Uterus (tissue), 4 donors: ENCODE measurements at places on chromosomes 3 and 15. TPM values are rescaled to one million over a fixed set of nuclear protein-coding genes. Genes with fewer than 3 reads are reported as not detected.

- H3K27me3 ChIP-seq = no peaks in the 10 kb centered on the region
- H3K36me3 ChIP-seq = no peaks in the 10 kb centered on the region
- DNase-seq = no peak
- no peak overlapping the region for H3K27ac ChIP-seq
Observed at GRCh38 chr3:59234884-59235633, 185.2 kb upstream of the CFAP20DC start.

LIPC gene
- not detected for total RNA-seq

DNA sequence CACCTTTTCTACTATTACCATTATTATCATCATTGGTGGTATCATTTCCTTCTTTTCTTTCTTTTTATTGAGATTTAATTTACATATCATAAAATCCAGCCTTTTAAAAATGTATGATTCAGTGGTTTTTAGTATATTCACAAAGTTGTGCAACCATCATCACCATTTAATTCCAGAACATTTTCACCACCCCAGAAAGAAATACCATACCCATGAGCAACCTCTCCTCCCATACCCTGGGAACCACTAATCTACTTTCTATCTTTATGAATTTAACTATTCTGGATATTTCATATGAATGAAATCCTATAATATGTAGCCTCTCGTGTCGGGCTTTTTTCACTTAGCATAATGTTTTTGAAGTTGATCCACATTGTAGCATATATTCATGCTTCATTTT lies 29.1 kb downstream of the AAGAB start:
- no peaks in the 10 kb centered on the region for H3K36me3 ChIP-seq
- no peaks in the 10 kb centered on the region for H3K4me1 ChIP-seq
- no peak overlapping the region for H3K27ac ChIP-seq
- DNase-seq = no peak
- H3K27me3 ChIP-seq = no peaks in the 10 kb centered on the region

DNA sequence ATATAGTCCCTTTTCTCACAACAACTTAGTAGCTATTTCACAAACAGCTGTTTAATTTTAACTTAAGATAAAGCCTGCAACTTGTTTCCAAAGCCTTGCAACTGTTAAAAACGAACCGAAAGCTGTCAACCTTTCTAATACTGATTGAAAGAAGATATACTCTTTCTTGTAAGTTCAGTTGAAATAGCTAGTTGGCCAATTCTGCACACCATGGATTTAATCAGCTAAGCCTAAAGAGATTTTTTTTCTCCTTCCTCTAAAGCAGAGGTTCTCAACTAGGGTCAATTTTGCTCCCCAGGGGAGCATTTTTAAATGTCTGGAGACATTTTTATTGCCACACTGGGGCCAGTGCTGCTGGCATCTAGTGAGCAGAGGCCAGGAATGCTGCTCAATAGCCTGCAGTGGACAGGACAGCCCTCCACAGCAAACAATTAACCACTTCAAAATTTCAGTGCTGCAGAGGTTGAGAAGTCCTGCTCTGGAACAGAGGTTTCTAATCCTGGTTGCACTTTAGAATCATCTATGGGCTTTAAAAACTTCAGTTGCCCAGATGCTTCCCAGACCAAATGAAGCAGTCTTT lies 26.2 kb downstream of the MINDY4B start:
- H3K36me3 ChIP-seq = no peaks in the 10 kb centered on the region
- no peaks in the 10 kb centered on the region for H3K4me1 ChIP-seq
- H3K27ac ChIP-seq = no peak overlapping the region
- DNase-seq = no peak

GP9 gene
- not detected for total RNA-seq

CLDN16 gene
- total RNA-seq = 0.58 TPM

CPNE9 gene
- total RNA-seq = not detected

DNA sequence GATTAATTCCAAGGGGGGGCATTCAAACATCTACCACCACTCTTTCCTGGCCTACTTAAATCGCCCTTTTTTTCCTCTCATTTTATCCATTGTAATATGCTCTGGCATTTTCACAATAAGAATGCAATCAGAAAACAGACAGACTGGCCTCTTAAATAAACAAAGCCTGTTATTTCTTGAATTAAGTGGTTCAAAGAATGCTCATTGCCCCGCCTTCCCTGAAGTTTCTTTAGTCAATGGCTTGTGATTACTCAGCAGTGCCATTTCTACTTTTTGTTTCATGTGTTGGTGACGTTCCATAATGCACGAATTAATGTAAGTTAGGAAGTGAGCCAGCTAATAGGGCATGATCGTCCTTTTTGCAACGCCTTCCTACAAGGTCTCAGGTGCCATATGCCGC lies 68.0 kb downstream of the FBN1 start:
- no peak for DNase-seq
- no peaks in the 10 kb centered on the region for H3K27me3 ChIP-seq
- H3K36me3 ChIP-seq = no peaks in the 10 kb centered on the region

- DNase-seq = no peak
- no peak overlapping the region for H3K27ac ChIP-seq
Observed at GRCh38 chr15:43237842-43238470, 17.1 kb upstream of the EPB42 start.

- H3K4me1 ChIP-seq = no peaks in the 10 kb centered on the region
- H3K27me3 ChIP-seq = no peaks in the 10 kb centered on the region
- DNase-seq = no peak
- H3K4me3 ChIP-seq = no peak overlapping the region
- H3K27ac ChIP-seq = no peak overlapping the region
- H3K36me3 ChIP-seq = no peaks in the 10 kb centered on the region
Observed at GRCh38 chr3:134970895-134971294, 175.8 kb downstream of the EPHB1 start.

IGF2BP2 gene
- 11.5 TPM for total RNA-seq

DNA sequence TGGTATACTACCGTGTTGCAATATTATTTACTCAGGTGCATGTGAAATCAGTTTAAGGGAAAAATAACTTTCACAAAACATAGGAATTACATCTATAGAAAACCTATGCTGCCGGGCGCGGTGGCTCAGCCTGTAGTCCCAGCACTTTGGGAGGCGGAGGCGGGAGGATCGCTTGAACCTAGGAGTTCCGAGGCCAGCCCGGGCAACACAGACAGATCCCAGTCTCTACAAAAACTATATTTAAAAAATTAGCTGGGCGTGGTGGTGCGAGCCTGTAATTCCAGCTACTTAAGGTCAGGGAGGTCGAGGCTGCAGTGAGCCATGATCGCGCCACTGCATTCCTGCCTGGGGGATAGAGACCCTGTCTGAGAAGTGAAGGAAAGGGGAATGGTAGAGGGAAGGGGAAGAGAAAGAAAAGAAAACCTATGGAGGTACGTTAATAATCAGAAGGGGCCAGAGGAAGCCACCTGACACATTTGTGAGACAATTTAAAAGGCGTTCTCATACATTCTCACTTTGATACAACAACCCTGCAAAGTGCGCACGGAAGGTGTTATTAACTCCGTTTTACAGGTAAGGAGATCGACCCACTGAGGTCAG lies 456 bp upstream of the TMEM62 start:
- DNase-seq = no peak
- no peaks in the 10 kb centered on the region for H3K4me1 ChIP-seq
- no peaks in the 10 kb centered on the region for H3K36me3 ChIP-seq
- peak overlapping the region; percentile 63 for H3K4me3 ChIP-seq
- H3K27ac ChIP-seq = peak overlapping the region; percentile 84
- H3K27me3 ChIP-seq = no peaks in the 10 kb centered on the region

DNA sequence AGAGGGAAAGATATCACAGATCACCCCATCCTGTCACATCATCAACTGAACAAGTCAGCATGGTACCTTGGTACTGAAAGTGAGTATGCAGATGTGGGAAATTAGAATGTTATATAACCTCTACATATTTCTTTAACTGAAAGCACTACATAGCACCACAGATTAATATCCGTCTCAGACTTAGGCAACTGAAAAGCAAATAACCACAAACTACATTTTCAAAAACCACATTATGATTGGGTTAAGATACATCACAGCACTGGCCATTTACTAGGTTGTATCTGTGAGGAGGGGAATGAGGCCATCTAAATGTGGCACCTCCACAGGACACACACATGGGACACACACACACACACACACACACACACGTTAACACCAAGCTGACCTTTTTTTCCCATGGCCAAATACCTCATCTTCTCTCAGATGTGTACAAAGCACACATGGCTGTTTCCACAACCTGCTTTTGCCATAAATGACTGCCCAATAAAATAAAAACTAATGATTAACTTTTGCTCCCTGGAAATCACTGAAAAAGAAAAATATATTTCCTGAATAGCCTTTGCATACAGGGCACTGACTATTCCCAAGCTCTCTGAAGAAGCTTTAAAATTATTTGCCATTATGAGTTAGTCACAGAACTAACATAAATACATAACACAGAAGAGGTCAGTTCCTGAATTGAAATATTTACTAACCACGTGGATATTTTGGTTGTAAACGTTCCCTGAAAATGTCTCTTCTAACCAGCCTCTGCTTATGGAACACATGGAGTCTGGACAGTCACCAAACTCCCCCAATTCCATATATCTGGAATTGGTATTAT lies 60.1 kb downstream of the SUMF1 start:
- no peak overlapping the region for H3K4me3 ChIP-seq
- no peaks in the 10 kb centered on the region for H3K27me3 ChIP-seq
- no peaks in the 10 kb centered on the region for H3K36me3 ChIP-seq
- H3K4me1 ChIP-seq = no peaks in the 10 kb centered on the region
- no peak overlapping the region for H3K27ac ChIP-seq

- H3K27me3 ChIP-seq = no peaks in the 10 kb centered on the region
- H3K4me3 ChIP-seq = no peak overlapping the region
- H3K27ac ChIP-seq = no peak overlapping the region
- no peaks in the 10 kb centered on the region for H3K36me3 ChIP-seq
Observed at GRCh38 chr3:195407531-195408409, 35.0 kb downstream of the ACAP2 start.

DNA sequence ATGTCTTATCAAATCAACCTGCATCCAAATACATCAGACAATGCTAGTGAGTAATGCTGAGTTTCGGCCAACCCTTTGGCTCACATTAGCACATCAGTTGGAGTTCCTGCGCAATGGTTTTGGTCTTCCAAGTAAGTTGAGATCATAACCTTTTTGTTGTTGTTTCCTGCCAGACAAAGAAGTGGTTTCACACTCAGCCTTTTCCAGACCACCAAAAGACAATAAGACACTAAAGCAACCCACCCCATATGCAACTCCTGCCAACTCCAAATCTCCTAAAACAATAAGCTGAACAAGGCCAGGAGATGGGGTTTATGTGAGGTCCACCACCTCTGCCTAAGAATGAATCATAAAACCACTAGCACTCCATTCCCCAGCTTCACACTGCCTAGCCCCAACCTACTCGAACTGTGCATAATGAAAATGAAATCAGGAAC lies 177.0 kb downstream of the ERC2 start:
- no peak overlapping the region for H3K4me3 ChIP-seq
- no peak for DNase-seq
- no peaks in the 10 kb centered on the region for H3K4me1 ChIP-seq
- H3K27ac ChIP-seq = no peak overlapping the region
- H3K27me3 ChIP-seq = no peaks in the 10 kb centered on the region
- no peaks in the 10 kb centered on the region for H3K36me3 ChIP-seq

DNA sequence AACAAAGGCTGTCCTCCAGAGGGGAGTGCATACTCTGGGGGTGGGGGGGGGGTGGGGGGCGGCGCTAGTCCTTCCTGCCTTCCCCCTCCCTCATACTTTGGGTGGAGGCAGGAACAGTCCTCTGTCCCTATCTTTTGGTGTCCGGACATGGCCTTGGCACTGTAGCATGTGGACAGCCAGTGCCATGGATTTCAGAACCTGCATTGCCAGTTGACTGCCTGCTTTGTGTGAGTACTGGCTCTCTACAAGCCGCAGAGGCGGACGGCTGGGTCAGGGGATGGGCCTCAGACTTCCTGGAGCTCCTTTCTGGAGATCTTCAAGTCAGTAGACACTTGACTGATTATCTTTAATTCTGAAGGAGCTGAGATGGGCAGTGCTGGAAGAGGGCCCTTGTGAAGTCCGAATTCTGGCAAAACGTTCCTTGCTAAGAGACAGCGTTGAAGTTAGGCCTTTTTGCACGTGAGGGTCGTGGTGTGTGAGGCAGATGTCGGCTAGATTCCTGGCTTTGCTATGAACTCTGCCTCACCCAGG lies 2.5 kb downstream of the CLDN11 start:
- peaks cover 9% of the 10 kb centered on the region for H3K4me1 ChIP-seq
- H3K27ac ChIP-seq = peak overlapping the region; percentile 88
- H3K27me3 ChIP-seq = no peaks in the 10 kb centered on the region
- H3K4me3 ChIP-seq = peak overlapping the region; percentile 62
- no peaks in the 10 kb centered on the region for H3K36me3 ChIP-seq

DNA sequence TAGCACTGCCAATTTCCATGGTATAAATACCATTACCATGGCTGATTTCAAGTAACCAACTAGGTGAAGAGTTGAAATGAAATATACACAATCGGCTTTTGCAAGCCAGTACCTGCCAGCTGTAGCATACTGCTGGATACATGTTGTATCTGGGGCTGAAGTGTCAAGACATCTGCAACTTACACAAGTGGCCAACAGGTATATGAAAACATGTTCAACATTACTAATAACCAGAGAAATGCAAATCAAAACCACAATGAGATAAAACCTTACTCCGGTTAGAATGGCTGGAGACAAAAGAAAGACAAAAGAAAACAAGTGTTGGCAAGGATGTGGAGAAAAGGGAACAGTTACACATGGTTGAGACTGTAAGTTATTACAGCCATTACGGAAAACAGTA lies 11.6 kb downstream of the ATOSA start:
- H3K4me3 ChIP-seq = no peak overlapping the region
- no peaks in the 10 kb centered on the region for H3K27me3 ChIP-seq
- no peaks in the 10 kb centered on the region for H3K4me1 ChIP-seq
- H3K27ac ChIP-seq = no peak overlapping the region
- DNase-seq = no peak
- H3K36me3 ChIP-seq = no peaks in the 10 kb centered on the region

ACTR8 gene
- total RNA-seq = 23.2 TPM

- no peaks in the 10 kb centered on the region for H3K4me1 ChIP-seq
- DNase-seq = no peak
- H3K4me3 ChIP-seq = no peak overlapping the region
- H3K36me3 ChIP-seq = no peaks in the 10 kb centered on the region
Observed at GRCh38 chr3:44923632-44924456, 49.4 kb downstream of the TGM4 start.

GRCh38 chr3:189726277-189726676 lies 95.1 kb downstream of the TP63 start:
- H3K4me1 ChIP-seq = no peaks in the 10 kb centered on the region
- no peaks in the 10 kb centered on the region for H3K27me3 ChIP-seq
- H3K27ac ChIP-seq = no peak overlapping the region
- H3K4me3 ChIP-seq = no peak overlapping the region

DNA sequence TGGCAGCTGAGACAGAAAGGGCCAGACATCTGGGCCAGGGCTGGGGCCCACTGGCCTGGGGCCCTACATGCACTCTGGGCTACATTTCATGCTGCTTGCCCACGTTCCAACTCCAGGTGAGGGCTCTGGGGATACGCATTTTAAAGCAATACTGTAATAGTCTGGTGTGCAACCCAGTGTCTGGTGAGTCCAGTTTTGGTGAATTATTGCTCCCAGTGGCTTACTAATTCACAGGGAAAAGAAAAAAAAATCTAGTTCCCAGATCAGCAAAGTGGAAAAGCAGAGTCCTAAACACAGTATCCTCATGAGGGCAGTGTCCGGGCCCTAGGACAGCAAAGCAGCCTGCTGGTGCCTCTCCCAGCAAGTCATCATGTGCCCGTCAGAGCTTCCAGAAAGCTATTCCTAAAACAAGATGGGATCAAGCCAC lies 82.4 kb downstream of the CCNL1 start:
- no peak for DNase-seq
- H3K4me1 ChIP-seq = no peaks in the 10 kb centered on the region
- no peaks in the 10 kb centered on the region for H3K27me3 ChIP-seq
- no peak overlapping the region for H3K4me3 ChIP-seq
